ENCODE measurements at places on chromosomes 7 and 10.

DNA sequence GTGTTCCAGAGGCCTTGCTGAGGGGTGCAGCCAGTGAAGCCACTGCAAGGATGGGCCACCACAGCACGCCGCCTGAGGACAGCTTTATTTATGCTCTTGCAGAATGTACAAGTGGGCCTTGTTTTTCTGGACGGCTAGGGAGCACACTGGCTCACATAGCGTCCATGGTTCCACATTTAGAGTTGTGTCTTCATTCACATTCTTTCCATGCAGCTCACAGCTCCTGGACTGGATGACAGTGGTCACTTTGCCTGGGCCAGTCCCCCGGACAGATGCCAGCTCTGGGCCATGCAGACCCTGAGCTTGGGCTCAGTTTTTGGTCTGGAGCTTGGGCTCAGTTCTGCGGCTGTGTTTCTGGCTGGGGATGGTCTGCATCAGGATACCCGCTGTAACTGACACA lies 2.6 kb upstream of the C10orf71 start:
- DNase-seq: no peak

DNA sequence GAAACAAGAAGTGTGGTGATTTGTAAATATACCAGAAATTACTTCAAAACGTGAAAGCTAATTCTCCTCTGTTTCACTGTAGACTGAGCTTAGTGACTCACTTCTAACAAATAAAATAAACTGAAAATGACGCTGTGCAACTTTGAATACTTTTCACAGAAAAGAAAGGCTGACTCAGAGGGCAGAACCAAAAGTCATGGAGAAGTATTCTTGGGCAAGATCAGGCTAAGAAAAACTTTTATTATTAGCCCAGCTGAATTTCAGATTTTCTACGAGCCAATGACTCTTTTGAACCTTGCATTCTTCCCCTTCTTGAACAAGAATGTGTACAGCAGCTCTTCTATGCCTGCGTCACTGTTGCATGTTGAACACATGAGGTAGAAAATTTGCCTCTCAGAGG lies 527.3 kb upstream of the GHITM start:
- no peak for DNase-seq

DNA sequence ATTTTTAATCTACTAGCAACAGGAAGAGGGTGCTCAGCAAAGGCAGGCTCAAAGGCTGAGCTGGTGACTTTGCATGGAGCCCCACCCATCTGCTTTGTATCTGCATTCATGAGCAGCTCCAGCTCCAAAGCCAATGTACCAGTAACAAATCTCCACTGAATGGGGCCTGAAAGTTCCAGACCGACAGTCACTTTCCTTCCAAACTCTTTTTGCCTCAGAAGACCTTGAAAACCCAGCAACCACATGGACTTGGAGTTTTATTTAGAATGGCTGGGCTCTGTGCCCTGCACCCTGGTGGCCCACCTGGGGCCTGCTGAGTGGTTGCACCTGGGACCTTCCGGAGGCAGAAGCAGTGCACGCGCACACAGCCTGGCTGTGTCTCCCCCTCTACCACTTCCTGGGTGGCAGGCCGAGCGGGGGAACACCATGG lies 195.0 kb upstream of the PLXNA4 start:
- DNase-seq: no peak

DNA sequence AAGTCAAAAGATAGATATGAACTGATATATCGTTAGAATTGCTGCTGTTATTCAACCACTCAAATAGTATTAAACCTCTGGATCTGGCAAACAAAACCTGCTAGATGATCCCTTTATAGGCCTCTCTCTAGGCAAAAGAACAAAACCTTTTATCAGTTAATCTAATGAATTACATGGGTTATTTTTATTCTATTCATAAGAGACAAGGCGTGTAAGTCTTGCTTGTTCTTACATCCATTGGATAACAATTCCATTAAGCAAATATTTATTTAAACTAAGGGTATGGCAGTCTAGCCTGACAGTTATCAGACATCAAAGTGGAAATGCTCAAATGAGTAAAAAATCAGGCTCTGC lies 16.6 kb upstream of the ADRB1 start:
- no peak for DNase-seq

DNA sequence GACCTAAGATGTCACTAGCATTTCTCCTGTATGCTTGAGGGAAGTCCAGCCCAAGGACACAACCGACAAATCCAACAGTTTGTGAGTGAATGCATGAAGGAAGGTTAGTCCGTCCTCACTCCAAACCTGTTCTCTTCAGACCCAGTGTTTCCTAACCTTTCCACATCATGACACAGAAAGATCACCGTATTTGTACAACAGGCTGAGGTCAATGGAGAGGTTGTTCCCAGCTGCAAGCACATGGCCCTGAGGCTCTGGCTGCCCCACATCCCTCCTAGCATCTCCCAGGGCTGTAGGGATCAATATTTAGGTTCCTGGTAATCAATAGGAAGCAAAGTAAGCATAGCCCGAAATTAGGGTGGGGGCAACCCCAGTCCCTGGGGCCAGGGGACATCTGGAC lies 227.9 kb downstream of the PLXNA4 start:
- no peak for DNase-seq

GRCh38 chr7:4748231-4748681 lies 27.2 kb upstream of the AP5Z1 start:
- peak; percentile 70 for DNase-seq

- no peak for DNase-seq
Observed at GRCh38 chr7:34354011-34354410, 304.0 kb upstream of the NPSR1 start.

DNA sequence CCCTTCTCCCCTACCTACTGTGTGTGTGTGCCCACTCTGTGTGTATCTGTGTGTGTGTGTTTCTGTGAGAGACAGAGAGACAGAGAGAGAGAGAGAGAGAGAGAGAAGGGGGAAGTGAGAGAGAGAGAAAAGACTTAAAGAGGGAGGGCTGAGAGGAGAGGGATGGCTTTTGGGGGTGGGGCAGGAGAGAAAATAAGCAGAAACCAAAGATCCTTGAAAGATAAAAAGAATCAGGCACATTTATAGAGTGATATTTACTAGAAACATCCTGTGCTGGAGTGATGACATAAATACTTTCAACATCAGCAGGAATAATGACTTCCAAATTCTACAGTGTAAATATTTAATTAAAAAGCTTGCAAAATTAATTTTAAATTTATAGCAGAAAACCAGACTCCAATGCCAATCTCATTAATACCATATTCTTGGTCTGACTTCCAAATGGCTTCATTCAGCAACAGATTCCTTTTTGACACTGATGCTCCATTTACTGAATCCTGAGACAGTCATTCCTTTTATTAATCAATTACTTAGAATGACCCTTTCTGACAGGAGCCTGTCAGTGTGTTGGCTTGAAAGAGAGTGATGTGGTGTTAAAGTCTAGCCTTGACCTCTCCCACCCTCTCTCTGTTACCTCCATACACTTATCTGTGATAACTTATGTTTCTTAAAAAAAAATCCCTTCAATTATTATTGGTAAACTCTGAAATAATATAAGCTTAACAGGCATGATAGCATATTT lies 41.7 kb upstream of the WNT2 start:
- DNase-seq: peak; percentile 12

GRCh38 chr7:36032361-36032818 lies 120.7 kb upstream of the EEPD1 start:
- no peak for DNase-seq

DNA sequence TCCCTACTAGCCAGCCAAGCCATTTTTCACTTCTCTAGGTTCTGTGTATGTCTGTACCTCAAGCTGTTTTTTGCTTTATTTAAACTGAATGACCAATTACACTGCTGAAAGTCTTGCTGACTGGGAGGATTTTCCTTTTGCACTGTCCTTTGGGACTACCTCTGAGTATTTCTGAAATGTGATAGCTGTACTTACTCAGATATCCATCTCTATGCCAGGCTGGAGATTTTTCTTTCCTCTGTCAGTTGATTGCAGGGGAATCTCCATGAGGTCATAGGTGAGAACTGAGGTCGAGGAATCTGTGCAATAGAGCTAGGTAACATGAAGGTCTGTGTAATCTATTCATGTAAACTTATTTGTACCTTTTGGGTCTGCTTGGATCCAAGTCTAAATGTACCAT lies 38.9 kb upstream of the ANKRD1 start:
- DNase-seq: no peak

- DNase-seq: no peak
Observed at GRCh38 chr10:48468130-48468790, 136.6 kb downstream of the ARHGAP22 start.

DNA sequence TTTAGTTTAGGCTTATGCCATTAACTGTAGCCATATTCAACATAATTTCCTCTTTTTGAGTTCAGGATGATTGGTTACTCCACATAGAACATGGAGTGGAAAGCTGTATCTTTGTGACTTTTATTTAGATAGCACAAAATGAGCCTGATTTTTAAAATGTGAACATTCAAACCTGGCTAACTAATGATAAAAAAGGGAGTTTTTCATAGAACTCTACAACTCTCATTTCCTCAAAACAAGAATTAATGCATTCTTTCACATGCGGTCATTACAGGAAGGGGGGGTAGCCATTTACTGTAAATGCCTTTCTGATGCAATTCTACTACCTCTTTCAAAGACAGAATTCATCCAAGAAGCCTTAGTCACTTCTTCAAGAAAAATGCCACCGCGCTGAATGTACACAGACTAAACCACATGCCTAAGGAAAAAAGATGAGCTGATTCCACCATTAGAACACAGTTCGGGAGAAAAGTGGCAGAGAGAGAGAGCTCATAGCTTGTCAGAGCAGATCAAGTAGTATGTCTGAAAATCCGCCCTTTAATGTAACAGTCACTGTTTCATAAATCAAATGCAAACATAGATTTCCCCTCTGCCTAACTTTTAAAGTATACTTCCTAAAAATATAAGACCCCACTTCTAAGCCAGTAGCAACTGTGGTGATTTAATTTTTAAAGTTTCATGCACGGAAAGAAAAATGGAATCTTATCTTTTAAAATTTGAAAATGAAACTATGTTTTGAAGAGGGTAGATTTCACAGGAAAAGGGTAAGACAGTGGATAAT lies 226.4 kb upstream of the KLF14 start:
- peak; percentile 83 for DNase-seq

GRCh38 chr10:44925224-44925623 lies 14.1 kb downstream of the TMEM72 start:
- peak; percentile 37 for DNase-seq

DNA sequence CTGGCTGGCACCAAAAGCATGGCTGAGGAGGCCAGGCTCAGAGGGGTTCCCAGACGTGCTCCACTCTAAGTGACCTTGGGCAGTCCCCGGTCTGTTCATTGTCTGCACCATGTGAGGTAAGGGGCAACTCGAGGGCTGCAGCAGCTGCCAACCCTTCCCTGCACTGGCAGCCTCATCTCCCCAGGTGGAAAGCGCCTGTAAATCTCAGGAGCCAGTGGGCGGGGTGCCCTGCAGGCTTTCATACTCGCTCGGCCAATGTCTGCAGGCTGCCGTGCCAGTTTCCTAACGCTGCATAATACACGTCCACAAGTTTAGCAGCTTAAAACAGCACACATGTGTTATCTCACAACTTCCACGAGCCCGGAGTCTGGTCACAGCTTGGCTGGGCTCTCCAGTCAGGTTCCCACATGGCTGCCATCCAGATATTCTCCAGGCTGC lies 12.6 kb upstream of the GDF10 start:
- no peak for DNase-seq

- DNase-seq: no peak
Observed at GRCh38 chr10:49465736-49466135, 69.8 kb upstream of the DRGX start.

GRCh38 chr7:48427671-48428070 lies 256.4 kb downstream of the ABCA13 start:
- no peak for DNase-seq

- DNase-seq: no peak
Observed at GRCh38 chr7:47271749-47272148, 310.2 kb downstream of the TNS3 start.

- no peak for DNase-seq
Observed at GRCh38 chr7:54345746-54346145, 196.4 kb upstream of the VSTM2A start.

DNA sequence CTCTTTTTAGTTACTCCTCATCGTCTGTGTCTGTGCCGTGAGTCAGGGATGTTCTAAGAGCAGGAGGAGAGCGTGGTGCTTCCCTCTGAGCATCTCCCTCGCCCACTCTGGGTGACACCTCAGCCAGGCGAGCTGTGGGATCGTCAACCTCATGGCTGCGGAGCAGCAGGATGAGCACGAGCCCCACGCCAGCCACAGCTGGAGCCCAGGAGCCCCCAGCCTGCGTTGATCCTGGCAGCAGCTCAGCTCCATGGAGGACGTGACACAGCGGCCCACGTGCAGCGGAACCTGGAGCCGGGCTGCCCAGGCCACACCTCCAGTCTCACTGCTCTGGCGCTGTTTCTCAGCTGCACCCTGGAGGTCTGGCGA lies 512.0 kb downstream of the PTPRN2 start:
- DNase-seq: no peak

GRCh38 chr10:31669357-31669756 lies 259.3 kb downstream of the ARHGAP12 start:
- no peak for DNase-seq

DNA sequence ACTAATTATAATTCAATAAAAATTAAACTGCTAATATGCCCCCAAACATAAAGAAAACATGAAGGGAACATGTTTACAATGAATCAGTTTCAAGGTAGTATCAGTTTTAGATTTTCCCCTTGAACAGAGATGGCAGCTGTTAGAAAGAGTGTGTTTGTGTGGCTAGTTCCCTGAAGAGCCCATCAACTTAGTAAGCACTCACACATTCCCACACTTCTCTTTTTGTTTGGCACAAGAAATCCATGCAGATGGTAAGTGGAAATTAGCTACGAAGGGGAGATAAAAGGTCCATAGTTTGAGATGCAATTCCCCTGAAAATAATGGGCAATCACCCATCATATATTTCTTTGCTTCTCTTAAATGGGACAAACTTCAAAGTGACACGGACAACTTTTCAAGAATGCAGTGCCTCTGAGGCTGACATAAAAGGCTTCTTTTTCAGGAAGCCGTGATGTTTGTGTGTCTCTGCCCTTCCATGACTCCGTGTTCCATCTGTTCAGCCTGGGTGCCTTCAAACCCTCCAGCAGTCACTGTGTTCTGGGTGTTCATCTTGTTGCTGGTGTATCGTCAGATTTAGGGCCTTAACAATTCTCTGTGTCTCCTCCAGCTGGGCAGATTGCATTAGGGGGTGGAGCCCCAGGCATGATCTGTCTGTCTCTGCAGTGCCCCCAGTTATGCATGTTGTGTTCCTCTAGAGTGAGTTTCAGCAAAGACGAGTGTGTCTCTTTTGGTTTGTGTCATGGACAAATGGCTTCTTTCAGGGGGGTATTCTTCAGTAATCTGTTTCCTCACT lies 259.5 kb upstream of the NPY start:
- DNase-seq: peak; percentile 66

GRCh38 chr10:62961951-62962523 lies 145.9 kb upstream of the EGR2 start:
- DNase-seq: no peak

DNA sequence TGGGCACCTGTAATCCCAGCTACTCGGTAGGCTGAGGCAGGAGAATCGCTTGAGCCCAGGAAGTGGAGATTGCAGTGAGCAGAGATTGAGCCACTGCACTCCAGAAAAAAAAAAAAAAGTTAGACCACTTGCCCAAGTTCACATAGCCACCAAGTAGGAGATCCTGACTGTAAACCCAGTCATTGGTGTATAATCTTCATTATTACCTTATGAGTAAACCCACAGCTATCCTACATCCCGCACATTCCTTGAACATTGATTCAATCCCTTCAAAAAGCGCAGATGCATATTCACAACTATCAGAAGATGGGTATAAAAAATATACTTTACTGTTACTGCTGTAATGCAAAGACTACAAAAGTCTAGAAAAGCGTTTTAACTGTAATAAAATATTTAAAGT lies 512.9 kb downstream of the SUGCT start:
- DNase-seq: no peak
